ENCODE measurements at places on chromosomes 1 and 21.

- DNase-seq = no peak
- no peak overlapping the region for H3K27ac ChIP-seq
- H3K4me3 ChIP-seq = no peak overlapping the region
- H3K27me3 ChIP-seq = peaks cover 19% of the 10 kb centered on the region
Observed at GRCh38 chr1:48115835-48116234, 106.7 kb upstream of the SLC5A9 start.

DNA sequence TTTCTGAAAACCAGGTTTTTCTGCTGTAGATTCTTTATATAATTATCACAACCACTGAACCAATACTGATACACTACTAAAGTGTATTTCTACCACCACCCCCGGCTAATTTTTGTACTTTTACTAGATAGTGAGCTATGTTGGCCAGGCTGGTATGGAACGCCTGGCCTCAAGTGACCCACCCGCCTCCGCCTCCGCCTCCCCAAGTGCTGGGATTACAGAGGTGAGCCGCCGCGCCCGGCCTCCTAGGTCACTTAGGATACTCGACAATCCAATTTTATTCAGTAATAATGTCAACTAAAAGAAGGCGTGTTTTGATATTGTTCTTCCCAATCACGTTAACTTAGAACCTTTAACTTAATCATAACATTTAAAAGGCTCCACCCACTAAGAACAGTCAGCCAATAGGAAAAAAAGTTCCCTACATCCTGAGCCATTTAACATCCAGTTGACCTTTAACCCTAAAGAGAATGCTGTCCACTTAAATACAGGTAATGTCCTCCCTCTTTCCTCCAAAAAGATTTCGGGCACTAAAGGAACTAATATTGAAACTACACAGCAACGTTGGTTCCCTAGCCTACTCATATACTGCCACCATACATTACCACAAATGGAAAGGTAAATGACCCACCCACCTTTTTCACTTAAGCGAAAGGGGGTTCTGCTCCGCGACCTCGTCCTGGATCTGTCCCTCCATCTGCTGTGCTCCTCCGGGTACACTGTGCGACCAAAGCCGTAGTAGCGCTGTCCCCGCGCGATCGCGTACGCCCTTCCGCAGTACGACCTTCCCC is 1.2 kb downstream of the RSRP1 start:
- H3K4me3 ChIP-seq = peak overlapping the region; percentile 99
- H3K27ac ChIP-seq = peak overlapping the region; percentile 100
- no peak for DNase-seq
- H3K36me3 ChIP-seq = peaks cover 28% of the 10 kb centered on the region
- H3K4me1 ChIP-seq = peaks cover 64% of the 10 kb centered on the region
- H3K27me3 ChIP-seq = no peaks in the 10 kb centered on the region

- H3K27ac ChIP-seq = no peak overlapping the region
- no peaks in the 10 kb centered on the region for H3K4me1 ChIP-seq
- no peak overlapping the region for H3K4me3 ChIP-seq
Observed at GRCh38 chr1:73044241-73045036, 762.1 kb upstream of the NEGR1 start.

DNA sequence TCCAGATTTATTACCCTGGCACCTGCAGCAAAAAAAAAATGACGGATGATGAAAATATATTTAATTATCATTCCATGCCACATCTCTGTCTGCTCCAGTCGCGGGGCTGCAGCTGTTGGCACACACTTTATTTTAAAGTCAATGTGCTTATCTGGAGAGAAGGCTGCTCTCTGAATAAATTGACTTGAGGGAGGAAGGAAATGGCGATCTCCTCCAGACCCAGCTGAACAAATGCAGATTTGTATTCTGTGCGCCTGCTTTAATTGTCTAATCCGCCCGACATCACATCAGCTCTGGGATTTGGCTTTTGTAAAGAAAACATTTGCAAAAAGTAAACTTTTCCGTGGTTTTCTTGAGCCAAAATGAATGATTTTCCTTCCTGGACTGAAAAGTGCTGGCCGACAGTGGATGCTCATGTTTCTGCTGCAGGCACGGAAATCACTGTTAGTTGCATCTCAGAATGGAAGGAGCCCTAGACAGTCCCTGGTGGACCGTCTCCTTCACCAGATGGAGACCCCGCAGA is 150.2 kb downstream of the CAMTA1 start:
- no peak overlapping the region for H3K27ac ChIP-seq
- no peak overlapping the region for H3K4me3 ChIP-seq
- no peak for DNase-seq
- no peaks in the 10 kb centered on the region for H3K4me1 ChIP-seq
- peaks cover 17% of the 10 kb centered on the region for H3K27me3 ChIP-seq
- no peaks in the 10 kb centered on the region for H3K36me3 ChIP-seq

DNA sequence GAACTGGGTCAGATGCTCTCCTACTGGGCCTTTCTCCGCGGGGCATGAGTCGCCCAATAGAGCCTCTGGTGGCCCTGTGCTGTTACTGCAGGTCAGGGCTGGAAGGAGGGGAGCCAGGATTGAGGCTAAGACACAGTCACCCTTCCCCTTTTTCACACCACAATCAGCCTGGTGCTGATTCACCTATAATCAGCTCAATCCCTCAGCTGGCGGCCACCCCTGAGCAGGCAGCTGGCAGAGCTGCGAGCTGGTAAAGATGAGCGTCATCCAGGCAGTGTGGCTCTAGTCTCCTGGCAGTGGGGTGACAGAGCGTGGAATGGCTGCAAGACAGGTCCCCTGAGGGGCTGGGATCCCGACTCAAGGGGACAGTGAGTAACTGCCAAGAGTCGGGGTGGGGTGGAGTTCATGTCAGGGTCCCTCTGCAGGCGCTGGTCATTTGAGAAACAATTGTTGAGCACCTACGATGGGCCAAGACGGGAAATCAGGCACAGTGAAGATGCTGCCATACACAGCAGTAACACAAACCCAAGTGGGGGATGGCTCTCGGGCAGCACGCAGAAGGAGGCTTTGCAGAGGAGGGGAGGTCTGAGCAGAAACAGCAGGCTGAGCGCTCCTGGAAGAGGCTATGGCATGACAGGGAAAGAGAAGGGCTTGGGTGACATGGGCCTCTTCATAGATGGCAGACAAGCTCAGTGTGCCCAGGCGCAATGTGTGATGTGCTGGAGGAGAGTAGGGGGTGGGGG is 21.8 kb downstream of the ATF3 start:
- peaks cover 5% of the 10 kb centered on the region for H3K4me1 ChIP-seq
- H3K27me3 ChIP-seq = peaks cover 6% of the 10 kb centered on the region
- H3K4me3 ChIP-seq = no peak overlapping the region
- no peak for DNase-seq

GRCh38 chr1:59005491-59006288 is 221.8 kb upstream of the JUN start:
- H3K27ac ChIP-seq = no peak overlapping the region
- no peaks in the 10 kb centered on the region for H3K27me3 ChIP-seq
- peaks cover under 1% of the 10 kb centered on the region for H3K36me3 ChIP-seq
- peaks cover 28% of the 10 kb centered on the region for H3K4me1 ChIP-seq
- DNase-seq = no peak

DNA sequence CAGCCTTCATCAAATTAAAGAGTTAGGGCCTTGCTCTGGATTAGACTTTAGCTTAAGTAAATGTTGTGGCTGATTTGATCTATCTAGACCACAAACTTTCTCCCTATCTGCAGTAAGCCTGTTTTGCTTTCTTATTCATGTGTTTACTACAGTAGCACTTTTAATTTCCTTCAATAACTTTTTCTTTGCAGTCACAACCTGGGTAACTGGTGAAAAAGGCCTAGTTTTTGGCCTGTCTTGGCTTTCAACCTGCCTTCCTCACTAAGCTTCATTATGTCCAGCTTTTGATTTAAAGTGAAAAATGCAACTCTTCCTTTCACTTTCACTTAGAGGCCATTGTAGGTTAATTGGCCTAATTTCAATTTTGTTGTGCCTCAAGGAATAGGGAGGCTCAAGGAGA is 12.5 kb upstream of the LPGAT1 start:
- H3K4me3 ChIP-seq = peak overlapping the region; percentile 52
- H3K4me1 ChIP-seq = peaks cover 16% of the 10 kb centered on the region
- peak overlapping the region; percentile 86 for H3K27ac ChIP-seq
- DNase-seq = peak; percentile 18
- no peaks in the 10 kb centered on the region for H3K27me3 ChIP-seq
- no peaks in the 10 kb centered on the region for H3K36me3 ChIP-seq

DNA sequence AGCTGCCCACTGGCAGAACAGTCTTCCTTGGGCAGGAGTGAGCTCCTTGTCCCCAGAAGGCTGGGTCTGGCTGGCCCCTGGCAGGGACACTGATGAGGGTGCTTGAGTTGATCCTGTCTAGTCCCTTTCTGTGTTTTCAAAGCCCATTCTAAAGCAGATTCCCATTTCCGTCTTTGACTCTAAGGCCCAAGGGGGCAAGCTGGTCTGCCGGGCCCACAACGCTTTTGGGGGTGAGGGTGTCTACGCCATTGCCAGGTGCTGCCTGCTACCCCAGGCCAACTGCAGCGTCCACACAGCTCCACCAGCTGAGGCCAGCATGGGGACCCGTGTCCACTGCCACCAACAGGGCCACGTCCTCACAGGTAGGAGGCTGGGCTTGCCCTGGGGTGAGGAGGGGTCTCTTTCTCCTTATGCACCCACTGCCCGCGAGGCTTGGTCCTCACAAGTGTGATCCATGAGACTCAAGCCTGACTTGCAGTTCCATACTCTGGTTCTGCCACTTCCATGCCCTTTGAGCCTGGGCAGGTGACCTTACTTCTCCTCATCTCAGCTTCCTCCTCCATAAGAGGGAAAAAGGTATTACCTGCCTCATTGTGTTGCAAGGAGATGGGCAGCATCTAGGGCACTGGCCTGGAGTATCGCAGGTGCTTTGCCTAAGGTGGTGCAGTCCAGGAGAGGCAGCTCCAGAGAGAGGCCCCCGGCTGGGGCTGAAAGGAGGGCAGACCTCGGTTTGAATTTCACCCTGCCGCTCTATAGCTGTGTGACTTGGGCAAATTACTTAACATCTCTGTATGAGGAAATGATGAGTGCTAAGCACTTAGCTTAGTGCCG is 20.2 kb downstream of the PCSK9 start:
- DNase-seq = no peak
- H3K4me3 ChIP-seq = no peak overlapping the region
- no peaks in the 10 kb centered on the region for H3K36me3 ChIP-seq

GRCh38 chr21:42469272-42469671 is 26.8 kb downstream of the RSPH1 start:
- H3K4me1 ChIP-seq = peaks cover 26% of the 10 kb centered on the region
- no peaks in the 10 kb centered on the region for H3K36me3 ChIP-seq

DNA sequence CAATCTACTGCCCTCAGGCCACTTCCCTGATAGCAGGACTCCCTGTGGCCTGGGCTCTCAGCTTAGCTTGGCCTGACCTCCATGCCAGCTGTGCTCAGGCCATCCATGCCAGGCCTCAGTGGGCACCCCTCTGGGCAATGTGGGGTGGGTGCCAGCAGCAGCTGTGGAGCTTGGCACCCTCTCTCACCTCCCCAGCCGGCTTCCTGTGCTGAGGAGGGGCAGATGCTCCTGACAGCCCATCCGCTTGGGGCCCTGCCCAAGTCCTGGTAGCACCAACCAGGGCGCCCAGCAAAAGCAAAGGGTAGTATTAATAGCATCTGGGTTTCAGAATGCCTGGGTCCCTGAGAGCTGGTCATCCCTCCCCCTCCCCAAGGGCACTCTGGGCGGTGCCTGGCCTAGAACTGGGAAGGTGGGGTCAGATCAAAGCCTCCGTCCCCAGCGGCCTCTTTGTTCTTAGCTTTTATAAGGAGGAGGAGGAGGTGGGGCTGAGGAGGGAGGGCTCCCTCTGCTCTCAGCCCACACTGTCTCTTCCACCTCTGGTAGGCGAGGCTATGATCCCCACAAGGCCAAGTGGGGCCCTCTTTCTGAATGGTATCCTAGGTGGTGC is 6.1 kb downstream of the EFNA4 start:
- no peak overlapping the region for H3K4me3 ChIP-seq
- no peak overlapping the region for H3K27ac ChIP-seq
- no peak for DNase-seq
- H3K27me3 ChIP-seq = no peaks in the 10 kb centered on the region
- H3K36me3 ChIP-seq = no peaks in the 10 kb centered on the region
- H3K4me1 ChIP-seq = peaks cover 41% of the 10 kb centered on the region

DNA sequence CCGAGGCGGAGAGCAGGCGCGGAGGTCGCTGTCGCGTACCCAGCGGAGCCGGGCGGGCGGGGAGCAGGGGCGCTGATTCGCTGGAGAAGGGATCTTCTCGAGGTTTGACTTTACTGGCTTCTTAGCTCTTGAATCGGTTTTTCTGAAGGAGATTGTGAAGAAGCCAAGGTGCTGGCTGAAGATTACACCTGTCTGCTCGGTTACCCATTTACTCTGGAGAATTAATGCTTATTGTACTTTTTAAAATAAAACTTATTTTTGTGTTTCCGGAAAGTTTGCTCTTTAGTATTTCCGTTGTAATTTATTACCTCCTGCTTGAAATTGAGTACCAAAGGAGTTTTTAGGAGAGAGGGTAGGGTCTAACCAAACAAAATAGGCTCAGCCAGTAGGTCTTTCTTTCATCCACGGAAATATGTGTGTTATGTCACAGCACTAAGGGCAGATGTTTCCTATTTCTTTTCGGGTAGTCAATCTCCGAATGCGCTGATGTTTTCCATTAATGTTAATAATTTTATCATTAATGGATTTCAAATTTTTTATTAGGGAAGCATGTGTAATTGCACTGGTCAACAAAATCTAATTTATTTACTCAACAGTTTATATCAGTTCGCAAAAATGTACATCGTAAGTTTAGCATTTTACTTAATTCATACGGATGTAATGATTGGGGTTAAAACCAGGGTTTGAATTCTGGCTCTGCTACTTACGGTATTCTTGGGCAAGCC is 510 bp upstream of the GNG5 start:
- no peaks in the 10 kb centered on the region for H3K36me3 ChIP-seq
- DNase-seq = no peak

- H3K36me3 ChIP-seq = no peaks in the 10 kb centered on the region
- H3K4me1 ChIP-seq = peaks cover 18% of the 10 kb centered on the region
- no peak overlapping the region for H3K27ac ChIP-seq
- H3K27me3 ChIP-seq = peaks cover 46% of the 10 kb centered on the region
Observed at GRCh38 chr21:43274022-43274945, 105.5 kb downstream of the CRYAA start.

GRCh38 chr1:10651389-10651766 is 145.1 kb downstream of the CASZ1 start:
- H3K27ac ChIP-seq = no peak overlapping the region
- H3K4me3 ChIP-seq = no peak overlapping the region
- no peak for DNase-seq
- H3K36me3 ChIP-seq = no peaks in the 10 kb centered on the region

GRCh38 chr1:111776391-111776790 is 20.7 kb downstream of the DDX20 start:
- no peak for DNase-seq
- H3K36me3 ChIP-seq = no peaks in the 10 kb centered on the region
- no peak overlapping the region for H3K27ac ChIP-seq
- H3K4me1 ChIP-seq = no peaks in the 10 kb centered on the region
- no peak overlapping the region for H3K4me3 ChIP-seq

DNA sequence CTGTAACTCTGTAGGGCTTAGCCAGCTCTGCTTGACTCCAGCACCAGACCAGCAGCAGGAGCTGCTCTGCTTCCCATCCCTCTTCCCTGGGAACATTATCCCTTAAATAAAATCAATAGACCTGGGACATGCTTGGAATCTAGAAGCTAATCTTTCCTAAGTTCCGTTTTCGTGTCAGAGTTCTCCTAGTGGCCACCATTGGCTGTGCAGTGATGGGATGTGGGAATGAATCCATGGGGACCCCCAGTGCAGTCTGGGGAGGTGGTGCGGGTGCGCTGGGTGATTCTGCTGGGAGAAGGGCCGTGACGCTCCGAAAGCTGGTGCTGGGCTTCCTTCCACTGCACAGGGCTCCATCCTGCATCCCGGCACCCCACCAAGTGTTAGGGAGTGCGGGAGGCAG is 202.7 kb downstream of the CAMTA1 start:
- no peak for DNase-seq
- peaks cover 8% of the 10 kb centered on the region for H3K27me3 ChIP-seq
